ENCODE measurements at places on chromosomes 2 and 18.

- DNase-seq: no peak
Observed at GRCh38 chr18:67402543-67402942, 114.0 kb downstream of the DSEL start.

- DNase-seq: no peak
Observed at GRCh38 chr18:51234117-51235008, 36.9 kb upstream of the MEX3C start.

GRCh38 chr2:82344670-82345069 is 2040.1 kb upstream of the LRRTM1 start:
- no peak for DNase-seq

- DNase-seq: no peak
Observed at GRCh38 chr2:173077506-173078177, 2.0 kb downstream of the MAP3K20 start.

GRCh38 chr18:72866901-72867745 is 664 bp downstream of the NETO1 start:
- no peak for DNase-seq

DNA sequence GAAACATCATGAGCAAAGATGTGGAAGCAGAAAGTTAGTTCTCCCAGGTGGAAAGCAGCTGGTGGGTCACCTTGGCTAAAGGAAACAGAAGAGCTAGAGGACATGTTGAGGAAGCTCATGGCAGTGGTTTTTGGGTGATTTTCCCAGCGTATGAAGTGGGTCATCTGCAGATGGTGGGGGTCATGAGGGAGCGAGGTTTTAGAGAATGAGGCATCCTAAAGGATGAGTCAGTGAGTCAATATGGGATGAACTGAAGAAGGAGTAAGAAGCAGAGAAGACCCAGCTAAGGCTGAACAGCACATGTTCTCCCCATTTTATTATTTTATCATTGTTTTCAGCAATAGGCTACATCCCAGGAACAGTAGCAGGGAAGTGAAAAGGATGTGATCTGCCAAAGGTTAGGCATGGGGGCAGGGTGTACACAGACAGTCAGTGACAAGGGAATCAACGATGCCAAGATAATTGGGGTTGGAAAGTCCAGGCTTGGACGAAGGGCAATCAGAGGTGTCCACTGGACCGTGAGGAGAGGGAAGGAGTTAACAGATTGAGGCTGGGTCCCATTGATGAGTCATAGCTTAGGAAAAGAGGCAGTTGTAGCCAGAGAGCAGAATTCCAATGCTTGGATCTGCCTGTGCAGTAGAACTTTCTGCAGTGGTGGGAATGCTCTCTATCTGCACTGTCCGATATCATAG is 289.3 kb upstream of the RAB12 start:
- no peak for DNase-seq

DNA sequence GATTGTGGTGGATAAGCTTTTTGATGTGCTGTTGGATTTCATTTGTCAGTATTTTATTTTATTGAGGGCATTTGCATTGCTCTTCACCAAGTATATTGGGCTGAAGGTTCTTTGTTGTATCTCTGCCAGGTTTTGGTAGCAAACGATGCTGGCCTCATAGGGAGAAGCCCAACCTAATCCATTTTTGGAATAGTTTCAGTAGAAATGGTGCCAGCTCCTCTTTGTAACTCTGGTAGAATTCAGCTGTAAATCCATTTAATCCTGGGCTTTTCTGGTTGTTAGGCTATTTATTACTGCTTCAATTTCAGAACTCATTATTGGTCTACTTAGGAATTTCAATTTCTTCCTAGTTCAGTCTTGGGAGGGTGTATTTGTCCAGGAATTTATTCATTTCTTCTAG is 309.8 kb upstream of the SETBP1 start:
- DNase-seq: no peak
